HS-27A (cell line): ENCODE measurements at places on chromosomes 4 and X.

- DNase-seq, result no peak
These were observed 1.8 kb downstream of the KLF3 start for GRCh38 chr4:38665551-38666411.

DNA sequence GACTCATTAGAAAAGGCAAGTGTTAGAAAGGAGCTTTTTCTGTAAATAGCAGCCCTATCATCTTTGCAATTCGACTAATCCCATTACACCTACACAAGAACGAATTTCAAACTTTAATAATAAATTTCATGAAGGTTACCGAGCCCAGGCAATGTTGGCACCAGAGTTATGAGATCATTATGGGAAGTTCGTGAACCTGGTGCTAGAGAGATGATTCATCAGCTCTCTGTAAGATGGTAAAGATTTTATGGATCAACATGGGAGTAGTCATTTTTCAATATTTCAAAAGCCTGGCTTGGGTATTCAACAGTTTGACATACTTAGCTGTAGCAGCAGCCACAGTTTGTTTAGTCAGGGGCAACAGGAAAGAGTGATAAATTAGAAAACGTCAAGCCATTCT, 35.8 kb downstream of the AMELX start:
- DNase-seq, result no peak

DNA sequence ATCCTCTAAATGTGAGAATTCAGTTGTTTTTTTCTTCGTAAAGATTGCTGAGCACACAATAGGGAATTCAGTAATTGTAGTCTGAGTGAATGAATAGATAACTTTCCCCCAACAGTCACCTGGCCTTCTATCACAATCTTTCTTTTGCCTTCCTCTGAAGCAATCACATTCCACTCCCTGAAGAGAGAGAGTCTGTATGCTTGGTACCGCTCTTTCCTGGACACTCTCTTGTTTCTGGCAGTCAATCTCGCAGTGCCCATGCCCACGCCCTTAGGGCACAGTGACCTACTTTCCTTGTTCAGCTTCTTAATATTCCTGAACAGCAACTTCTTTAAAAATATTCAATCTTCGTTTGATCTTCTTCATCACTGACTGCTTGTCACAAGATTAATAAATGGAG, 255.9 kb downstream of the ADAMTS3 start:
- DNase-seq, result no peak

DNA sequence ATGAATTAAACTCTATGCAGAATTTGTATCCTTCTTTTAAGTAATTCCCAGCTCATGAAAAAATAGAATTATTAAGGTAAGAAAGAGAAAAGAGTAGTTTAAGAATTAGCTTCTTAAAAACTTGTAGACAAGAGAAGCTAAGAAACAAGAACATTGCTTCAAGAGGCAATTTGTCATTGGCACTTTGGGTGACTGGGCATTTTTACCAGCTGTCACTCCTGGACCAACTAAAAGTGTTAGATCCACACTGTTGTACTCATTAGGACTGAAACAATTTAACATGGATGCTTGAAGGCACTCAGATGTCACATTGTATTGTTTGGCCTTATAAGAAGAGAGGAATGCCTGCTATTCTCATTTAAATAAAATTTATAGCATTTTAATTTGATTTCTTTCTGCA, 7.4 kb downstream of the COL25A1 start:
- DNase-seq, result no peak

GRCh38 chrX:150868625-150869024, 29.8 kb downstream of the CD99L2 start:
- DNase-seq, result no peak

- no peak for DNase-seq
These were observed 57.1 kb downstream of the FREM3 start for GRCh38 chr4:143643399-143643798.

- no peak for DNase-seq
These were observed 370.8 kb upstream of the DIPK2B start for GRCh38 chrX:45571453-45571852.

GRCh38 chrX:98931216-98931615, 1478.9 kb downstream of the PCDH19 start:
- DNase-seq, result no peak

- DNase-seq, result no peak
These were observed 862.2 kb downstream of the TRIML1 start for GRCh38 chr4:189001283-189001970.

- DNase-seq, result no peak
These were observed 35.3 kb downstream of the DCTD start for GRCh38 chr4:182881914-182882313.

- no peak for DNase-seq
These were observed 3.4 kb upstream of the GABRE start for GRCh38 chrX:151977923-151978322.

GRCh38 chrX:68894513-68895340, 65.9 kb downstream of the EFNB1 start:
- DNase-seq, result no peak

DNA sequence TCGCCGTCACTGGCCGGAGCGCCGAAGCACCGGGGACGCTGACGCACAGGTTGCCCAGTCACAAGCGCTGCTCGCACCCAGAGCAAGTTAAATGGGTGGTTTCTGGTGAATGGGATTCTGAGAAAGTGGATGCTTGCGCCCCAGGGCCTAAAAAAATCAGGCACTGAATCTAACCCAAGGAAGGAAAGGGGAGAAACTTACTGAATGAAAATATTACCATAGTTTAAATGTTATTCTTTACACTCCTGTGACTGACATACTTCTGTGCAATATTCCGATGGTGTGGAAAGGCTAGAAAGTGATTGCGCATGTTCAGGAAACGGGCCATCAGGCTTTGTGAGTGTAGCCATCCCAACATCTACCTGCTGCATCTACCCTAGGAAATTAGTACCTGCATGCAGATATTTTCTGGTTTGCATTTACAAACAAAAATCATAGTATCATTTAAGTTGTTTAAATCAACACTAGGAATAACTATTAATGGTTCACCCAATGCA, 838 bp upstream of the ABCG2 start:
- no peak for DNase-seq

GRCh38 chr4:41148292-41148691, 66.0 kb downstream of the APBB2 start:
- no peak for DNase-seq

GRCh38 chr4:114087596-114088230, 108.3 kb upstream of the ARSJ start:
- peak; percentile 31 for DNase-seq

- no peak for DNase-seq
These were observed 10.8 kb upstream of the RHOH start for GRCh38 chr4:40185830-40186664.

- no peak for DNase-seq
These were observed 7.3 kb downstream of the PLP1 start for GRCh38 chrX:103783971-103784370.

DNA sequence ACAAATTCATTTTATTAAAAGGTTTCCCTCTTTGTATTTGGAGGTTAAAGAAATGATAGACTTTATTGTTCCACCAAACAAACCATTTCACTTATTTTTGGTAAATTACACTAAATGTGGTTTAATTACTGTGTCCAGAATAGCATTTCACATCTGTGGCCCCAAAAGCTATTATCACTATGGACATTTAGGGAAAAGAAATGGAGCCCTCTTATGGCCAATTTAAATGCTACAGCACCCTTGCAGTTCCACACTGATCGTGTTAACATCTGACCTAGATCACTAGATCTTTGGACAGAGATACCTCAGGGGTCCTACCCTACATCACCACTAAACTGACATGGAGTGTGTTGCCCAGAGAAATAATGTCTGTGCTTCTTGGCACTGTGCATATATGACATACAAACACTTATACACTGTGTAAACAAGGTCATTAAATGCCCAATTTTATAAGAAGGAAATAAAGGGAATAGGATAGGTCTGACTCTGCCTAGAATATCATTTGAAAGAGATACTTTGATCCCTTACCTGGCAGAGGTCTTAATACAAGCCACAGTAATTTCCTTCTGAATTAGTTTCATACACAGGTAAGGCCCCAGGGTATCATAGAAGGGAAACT, 163.9 kb downstream of the KDR start:
- DNase-seq, result peak; percentile 57

DNA sequence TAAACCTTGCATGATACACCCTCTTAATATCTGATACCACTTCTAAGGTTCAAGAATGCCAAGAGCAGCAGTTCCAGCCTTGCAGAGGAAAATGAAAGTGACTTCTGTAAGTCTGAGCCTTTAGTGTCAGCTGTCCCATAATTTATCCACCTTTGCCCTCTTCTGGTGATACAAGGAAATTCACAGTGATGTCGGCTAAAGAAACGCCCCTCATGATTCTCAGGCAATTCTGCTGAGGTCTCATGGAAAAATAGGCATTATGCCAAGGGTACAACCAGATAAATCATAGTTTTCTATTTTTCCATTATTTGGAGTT, 172.2 kb upstream of the CXCL13 start:
- DNase-seq, result peak; percentile 19

DNA sequence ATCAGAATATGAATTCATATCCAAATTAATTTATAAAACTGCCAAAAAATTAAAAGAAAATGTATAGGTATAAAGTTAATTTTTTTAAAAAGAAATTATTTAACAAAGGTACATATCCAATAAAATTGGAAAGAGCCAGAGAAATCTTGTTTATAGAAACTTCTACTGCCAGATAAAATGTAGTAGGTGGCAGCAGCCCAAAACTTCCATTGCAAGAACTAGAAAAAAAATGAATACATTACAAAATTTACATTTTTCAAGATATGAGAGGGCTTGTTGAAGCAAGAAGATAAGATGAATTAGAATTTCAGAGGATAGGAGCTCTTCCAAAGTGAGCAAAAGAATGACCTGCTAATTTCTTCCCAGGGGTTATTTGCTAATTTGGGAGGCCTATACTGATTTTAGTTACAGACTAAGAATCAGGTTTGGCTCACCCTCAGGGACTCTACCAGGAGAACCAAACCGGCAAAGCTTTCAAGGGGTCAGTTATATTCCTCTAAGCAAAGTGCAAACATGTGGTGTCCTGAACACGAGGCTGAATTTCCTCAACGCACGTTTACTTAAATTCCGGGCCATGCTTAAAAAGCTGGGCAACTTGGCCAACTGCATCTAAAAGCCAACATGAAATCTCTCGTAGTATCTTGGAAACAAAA, 17.5 kb downstream of the ANKRD50 start:
- no peak for DNase-seq

DNA sequence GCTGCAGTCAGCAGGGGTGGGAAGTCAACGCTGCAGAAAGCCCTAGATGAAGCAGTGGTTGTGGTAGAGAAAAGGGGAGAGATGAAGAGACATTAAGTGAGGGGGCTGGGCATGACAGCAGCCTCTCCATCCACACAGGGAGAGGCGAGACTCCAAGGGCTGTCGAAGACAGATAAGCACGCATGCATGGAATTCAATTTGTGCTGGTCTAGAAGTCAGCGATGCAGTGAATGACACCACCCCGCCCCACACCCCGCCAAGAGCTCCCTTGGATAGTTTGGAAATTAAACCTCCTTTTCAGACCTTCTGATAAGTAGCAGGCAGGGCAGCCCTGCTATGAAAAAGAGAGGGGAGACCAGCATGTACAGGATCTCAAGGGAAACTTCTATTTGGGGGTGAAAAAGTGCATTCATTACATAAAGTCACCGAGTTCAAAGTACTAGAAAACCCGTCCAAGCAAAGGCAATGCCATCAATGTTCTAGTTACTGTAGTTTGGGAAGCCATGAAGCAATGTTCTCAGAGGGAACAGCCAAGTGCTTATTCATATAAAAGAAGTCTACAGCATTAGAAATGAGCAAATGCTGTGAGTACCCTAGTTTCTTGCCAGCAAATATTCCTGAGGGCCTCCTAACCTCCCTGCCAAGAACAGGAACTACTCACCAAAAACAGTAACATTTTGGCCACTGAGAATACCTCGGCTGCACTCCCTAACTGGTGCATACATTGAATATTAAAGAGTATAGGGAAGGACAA, 152.3 kb upstream of the ANXA10 start:
- no peak for DNase-seq

GRCh38 chr4:77600521-77601451, 4.8 kb upstream of the CXCL13 start:
- DNase-seq, result no peak

GRCh38 chr4:40309250-40309774, 25.8 kb upstream of the CHRNA9 start:
- DNase-seq, result peak; percentile 31

- DNase-seq, result no peak
These were observed 120.3 kb downstream of the CHRNA9 start for GRCh38 chr4:40455340-40455902.

DNA sequence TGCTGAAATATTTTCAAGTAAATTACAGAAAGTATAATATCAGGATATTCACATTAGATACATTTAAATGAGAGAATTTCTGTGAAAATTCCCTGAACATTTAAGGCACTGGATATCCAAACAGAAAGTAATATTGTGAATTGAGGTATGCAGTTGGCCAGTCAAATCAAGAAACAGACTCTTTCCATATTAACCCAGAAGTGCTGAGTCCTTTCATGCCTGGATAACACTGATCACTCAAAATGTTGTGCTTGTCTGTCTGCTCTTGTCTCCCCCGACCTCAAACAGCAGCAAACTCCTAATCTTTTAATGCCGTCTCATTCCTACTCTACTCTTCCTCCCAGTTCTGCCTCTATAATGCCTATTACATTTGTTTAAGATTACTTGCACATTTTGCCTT, 51.2 kb downstream of the TBC1D9 start:
- no peak for DNase-seq

GRCh38 chrX:40279762-40280161, 182.0 kb upstream of the BCOR start:
- DNase-seq, result no peak

DNA sequence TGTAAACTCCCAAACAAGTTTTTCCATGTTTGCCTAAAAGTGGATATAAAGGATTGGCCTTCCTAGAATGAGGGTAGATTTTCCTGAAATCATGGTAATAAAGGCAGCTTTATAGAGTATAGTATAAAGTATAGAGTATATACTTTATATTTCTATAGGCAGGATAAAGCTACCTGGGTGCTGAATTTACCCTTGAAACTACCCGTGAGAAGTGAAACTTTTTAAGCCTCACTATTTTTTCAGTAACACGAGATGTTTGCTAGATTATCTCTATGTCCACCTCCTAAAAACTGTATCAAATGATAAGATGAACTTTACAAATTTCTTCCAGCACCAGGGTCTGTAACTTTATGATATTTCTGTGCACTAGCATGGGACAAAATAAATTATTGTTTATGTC, 340.0 kb upstream of the GALNTL6 start:
- DNase-seq, result no peak

DNA sequence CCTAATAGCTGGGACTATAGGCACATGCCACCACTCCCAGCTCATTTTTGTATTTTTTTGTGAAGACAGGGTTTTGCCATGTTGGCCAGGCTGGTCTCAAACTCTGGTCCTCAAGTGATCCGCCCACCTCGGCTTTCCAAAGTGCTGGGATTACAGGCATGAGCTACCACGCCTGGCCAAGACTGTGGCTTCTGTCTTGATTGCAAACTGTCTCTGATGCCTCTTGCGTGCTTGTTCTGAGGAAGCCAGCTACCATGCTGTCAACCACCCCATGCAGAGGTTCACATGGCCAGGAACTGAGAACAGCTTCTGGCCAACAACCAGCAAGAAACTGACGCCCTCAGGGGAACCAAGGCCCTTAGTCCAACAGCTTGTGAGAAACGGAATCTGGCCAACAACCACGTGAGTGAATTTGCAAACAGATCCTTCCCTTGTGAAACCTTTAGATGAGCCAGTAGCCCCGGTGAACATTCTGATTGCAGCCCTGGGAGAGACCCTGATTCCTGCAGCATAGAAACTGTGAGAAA, 71.2 kb downstream of the SUPT20HL2 start:
- DNase-seq, result no peak
